ENCODE measurements at places on chromosomes 12 and 14. TPM values are rescaled to one million over a fixed set of nuclear protein-coding genes. Genes with fewer than 3 reads are reported as not detected.

The ADGRD1 gene
- polyA plus RNA-seq = 1.7 TPM

- DNase-seq = no peak
Measured at GRCh38 chr12:96063046-96063445, 27.7 kb upstream of the LTA4H start.

DNA sequence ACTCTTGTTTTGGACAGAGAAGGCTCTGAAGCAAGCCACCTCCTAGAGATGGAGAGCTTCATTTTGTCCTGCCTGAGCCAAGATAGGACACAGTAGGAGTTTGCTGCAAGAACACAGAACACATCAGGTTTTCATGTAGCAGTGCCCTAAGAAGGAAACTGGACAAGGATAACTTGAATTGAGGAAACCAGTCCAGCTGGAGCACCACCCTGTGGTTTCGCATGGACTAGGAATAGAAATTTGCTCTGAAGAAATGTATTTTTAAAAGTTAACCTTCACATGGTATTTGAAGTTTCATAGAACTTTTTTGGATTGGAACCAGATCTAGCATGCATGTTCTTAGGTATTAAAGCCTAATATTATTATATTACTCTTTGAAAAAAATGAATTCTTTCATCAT, 68.8 kb downstream of the RERG start:
- DNase-seq = no peak

DNA sequence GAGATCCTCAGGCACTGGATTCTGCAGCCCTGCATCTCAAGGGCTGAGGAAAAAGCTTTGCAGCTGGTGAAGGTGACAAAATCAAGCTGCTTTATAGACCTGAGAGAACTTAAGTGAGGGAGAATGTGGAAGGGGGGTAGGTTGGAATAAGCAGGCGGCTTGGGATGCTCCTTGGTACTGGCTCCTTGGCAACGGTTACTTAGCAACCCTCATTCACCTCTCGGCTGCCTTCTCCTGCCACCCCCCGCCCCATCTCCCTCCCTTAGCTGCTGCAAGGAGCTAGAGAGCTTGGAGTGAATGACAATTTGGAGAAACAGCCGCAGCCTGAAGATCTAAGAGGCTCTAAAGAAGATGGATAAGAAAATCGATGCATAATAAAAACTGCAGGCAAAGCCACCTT, 44.1 kb upstream of the CISTR start:
- no peak for DNase-seq

GRCh38 chr14:69688299-69688649, 76.9 kb downstream of the SUSD6 start:
- DNase-seq = no peak

DNA sequence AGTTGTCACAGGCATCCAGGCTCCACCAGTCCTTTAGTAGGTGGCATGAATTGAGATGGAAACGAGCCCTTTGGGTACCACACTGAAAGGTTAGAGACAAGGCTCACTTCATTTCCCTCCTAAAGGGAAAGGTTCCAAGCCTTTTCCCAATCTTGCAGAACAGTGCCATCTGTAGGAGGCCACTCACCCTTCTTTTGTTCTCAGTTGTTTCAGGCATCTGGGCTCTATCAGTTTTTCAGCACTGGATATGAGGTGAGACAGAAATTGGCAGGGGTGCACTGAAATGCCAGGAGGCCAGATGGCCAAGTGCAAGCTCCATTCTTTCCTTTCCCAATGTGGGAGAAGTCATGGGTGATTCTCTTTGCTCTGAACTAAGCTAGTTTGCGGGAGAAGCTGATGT, 15.2 kb downstream of the FBXO33 start:
- no peak for DNase-seq

- DNase-seq = peak; percentile 68
Measured at GRCh38 chr12:130110914-130111313, 51.4 kb upstream of the FZD10 start.

DNA sequence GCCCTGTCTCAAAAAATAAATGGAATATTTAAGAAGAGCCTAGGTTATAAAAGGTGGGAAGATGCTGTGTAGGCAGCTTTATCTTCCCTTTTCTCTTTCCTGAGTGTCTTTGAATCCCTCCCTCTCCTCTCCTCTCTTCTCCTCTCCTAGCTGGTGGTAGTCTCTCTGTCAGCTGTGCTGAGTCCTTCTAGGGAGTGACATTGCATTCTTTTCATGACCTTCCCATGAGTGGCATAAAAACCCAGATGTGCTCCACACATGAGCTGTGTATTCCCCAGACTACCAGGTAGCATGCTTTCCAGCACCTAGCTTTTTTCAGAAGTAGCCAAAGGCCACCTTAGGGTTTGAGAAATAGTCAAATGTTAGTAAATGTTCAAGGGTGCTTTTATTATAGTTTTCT, 23.6 kb downstream of the SAMD4A start:
- no peak for DNase-seq

DNA sequence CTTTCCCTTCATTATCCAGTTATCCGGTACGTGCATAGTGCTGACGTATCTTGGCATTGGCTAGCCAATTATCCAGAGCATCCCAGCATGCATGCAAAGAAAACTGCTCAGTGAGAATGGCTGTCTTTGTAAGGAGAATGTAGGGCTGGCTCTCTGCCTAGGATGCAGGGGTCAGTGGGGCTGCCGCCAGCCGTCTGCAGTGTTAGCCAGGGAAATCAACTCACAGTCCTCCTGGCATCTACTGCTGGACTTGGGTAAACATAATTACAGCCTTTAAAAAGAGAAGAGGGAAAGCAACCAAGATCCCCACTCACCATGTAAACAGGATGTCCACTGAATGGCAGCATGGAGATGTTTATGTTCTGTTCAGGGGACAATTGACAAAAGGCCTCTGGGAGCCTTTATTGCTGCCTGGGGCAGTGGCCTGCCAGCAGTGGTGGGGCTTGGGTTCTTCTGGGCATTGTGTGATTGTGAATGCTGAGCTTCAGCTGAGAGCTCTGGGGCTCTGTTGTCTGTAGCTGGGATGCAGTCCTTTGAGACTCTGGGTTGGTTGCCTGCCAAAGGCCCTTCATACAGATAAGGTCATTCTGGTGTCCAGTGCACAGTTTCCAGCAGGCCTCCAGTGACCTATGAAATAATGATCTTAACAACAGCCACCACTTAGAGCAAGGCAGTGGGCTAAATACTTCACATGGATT, 121.8 kb downstream of the TBC1D30 start:
- DNase-seq = no peak

- DNase-seq = no peak
Measured at GRCh38 chr14:89543425-89543790, 126.4 kb upstream of the FOXN3 start.

GRCh38 chr12:58564721-58565120, 355.6 kb downstream of the LRIG3 start:
- DNase-seq = no peak

DNA sequence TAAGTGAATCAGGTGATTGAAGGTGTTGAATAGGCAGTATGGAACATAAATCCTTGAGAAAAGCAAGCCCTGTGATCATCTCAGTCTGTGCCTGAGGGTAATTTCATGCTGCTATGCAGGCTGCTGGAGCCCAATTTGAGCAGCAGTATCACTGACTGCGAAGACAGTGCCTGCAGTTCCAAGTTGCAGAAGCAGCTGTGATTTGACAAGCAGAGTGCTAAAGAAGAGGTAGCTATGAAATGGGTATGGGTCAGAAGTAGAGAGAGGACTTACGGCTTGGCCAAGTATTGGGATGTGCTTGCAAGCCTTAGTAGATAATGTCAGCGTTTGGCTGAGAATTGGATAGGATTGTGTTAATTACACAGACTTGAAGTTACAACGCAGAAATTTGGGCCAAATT, 22.5 kb downstream of the PIK3C2G start:
- no peak for DNase-seq

The ZNF410 gene
- polyA plus RNA-seq = 35.8 TPM

GRCh38 chr12:90854136-90854689, 100.8 kb downstream of the CCER1 start:
- DNase-seq = no peak

The BDKRB1 gene
- polyA plus RNA-seq = 1.5 TPM

The ASIC1 gene
- 0.99 TPM for polyA plus RNA-seq

- DNase-seq = no peak
Measured at GRCh38 chr14:105867961-105868599, 341.7 kb downstream of the TMEM121 start.

The GUCY2C gene
- not detected for polyA plus RNA-seq

DNA sequence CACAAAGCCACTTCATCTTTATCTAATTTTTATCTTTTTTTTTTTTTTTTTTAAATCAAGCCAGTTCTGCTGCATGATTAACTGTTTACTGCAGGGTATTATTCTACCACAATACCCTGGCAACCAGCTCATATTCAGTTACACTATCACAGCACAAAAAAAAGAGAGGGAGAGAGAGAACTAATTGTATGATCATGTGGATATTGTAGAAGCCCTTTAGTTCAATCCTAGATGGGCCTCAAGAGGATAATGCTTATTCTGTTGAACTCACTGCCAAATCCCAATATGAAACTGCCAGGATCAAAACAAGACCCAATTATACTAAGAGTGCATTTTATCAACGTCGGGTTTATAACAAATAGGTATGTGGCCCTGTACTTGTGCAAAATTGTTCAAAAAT, 51.5 kb downstream of the MED13L start:
- no peak for DNase-seq

GRCh38 chr14:69767369-69767999, 542 bp downstream of the SRSF5 start:
- DNase-seq = peak; percentile 98

DNA sequence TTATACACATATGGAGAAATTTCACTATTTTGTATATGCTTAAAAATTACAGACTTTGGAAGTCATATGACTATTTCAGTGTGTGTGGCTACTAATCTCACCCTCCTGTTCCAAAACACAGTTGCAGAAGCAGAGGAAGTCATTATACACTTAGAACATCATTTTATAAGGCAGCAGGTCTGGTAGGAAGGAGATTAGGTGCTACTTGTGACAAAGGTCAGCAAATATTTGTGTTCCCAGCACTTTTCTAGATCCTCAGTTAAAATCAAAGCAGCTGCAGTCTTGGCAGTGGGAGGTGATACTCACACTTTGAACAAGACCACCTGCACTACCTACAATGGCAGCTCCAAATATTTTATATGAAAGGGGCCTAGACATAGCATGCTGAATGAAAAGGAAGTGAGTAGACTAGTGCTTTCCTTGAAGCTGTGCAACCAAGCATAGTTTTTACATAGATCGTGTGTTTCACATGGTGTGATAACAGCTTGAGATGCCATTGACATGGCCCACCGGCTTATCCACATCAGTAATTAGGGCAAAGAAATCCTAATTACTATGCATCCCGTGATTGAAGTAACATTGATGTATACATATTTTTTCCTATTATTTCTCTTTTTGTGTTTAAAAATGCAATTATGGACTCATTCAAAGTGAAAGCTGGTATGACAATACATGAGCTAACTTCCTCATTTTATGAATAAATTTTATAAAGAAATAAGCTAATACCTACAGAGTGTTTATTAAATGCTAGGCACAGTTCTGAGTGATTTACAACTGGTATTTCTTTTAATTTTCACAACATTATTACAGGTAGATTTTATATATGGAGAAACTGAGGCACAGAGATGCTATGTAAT, 5.3 kb downstream of the GYS2 start:
- DNase-seq = no peak

DNA sequence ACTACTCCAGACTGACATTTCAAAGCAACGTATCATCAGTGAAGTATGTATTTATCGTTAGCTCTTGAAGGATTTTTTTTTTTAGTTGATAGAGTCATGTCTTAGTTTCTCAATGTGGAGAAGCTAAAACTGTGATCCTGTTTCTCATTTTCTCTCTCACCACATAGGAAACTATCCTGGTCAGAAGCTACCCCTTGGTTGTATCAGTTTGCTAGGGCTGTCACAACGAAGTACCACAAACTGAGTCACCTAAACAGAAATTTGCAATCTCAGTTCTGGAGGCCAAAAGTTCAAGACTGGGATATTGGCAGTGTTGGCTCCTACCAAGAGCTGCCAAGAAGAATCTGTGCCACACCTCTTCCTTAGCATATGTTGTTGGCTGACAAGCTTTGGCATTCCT, 369.1 kb downstream of the RGS6 start:
- DNase-seq = no peak

The SYNE3 gene
- 0.54 TPM for polyA plus RNA-seq

DNA sequence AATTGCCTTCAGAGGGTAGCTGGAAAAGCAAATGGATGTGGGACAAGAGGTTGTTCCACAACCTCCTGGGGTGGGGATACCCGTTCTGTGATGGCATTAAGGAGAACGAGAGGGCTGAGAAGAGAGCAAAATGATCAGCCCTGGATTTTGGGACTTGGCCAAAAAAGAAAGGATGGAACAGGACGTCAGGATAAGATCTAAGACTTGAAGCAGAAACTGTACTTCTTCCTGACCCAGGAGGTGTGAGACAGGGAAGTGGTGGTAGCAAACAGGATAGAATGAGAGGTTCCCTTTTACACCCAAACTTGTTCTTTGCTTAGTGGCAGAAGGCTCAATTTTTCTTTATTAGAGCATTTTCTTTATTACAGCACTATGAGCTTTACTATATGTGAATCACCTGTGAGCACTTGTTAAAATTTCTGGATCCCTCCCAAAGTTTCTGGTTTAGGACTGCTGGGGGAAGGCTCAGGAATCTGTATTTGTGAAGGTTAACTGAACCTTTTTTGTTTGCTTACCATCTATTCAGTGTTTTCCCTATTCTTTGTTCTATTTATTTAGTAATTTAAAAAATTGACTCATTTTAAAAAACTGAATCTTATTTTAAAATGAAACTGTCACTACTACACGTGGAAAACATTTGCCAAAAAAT, 59.2 kb downstream of the ERC1 start:
- DNase-seq = no peak

DNA sequence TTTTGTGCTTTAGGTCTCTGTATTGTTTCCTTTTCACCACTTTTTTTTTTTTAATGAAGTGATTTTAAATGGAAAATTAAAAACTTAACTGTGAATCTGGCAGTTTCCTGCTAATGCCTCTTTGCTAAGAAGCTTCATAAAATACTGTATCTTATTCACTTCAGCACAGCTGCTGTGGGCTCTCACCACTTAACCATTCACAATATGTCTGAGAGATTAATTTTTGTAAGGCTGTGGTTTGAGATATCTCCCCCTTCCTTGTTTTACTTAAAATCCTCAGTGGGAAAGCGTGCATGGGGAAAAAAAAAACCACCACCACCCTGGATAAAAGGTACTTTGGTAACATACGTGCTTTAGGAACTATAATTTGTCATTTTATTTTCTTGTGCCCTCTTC, 115.9 kb downstream of the ETV6 start:
- no peak for DNase-seq

GRCh38 chr14:102479777-102480176, 29.8 kb downstream of the ANKRD9 start:
- no peak for DNase-seq

DNA sequence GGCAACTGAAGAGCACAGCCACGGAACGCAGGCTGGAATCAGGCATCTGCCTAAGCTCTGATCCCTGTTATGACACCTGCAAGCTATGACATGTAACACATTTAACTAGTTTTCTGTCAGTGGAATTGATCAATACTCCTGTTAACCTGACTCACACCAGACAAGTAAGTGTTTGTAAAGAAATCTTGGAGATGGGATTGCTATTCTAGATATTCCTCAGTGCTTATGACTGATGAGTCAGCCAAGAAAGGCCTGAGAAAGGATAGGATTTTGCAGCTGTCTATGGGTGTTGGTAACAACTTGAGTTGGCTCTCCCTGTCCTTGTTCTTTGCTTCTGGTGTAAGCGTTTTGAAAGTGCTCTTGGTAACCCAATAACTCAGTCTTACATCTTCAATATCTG, 110.5 kb downstream of the GPR135 start:
- DNase-seq = no peak
